ENCODE measurements at places on chromosomes 1 and 21.

- peak overlapping the region; percentile 65 for H3K4me3 ChIP-seq
- no peaks in the 10 kb centered on the region for H3K36me3 ChIP-seq
- H3K27me3 ChIP-seq = no peaks in the 10 kb centered on the region
- no peak for DNase-seq
- H3K4me1 ChIP-seq = peaks cover 82% of the 10 kb centered on the region
- peak overlapping the region; percentile 95 for H3K27ac ChIP-seq
Observed at GRCh38 chr1:17207540-17207939, 2.6 kb downstream of the PADI1 start.

GRCh38 chr1:69567652-69568420 lies at the start of gene LRRC7:
TSS of gene LRRC7 (plus strand) at chr1:69567922. CDS start at chr1:69568640, 718 bp downstream.
- H3K27ac ChIP-seq = no peak within 1 kb of the TSS
- H3K27me3 ChIP-seq = peaks cover 8% of the 10 kb centered on the region
- H3K4me1 ChIP-seq = no peaks in the 10 kb centered on the region
- peak within 1 kb of the TSS; percentile 50 for H3K4me3 ChIP-seq
- no peaks in the 10 kb centered on the region for H3K36me3 ChIP-seq

GRCh38 chr1:203038891-203039608 lies 12.8 kb downstream of the PPFIA4 start:
- DNase-seq = peak; percentile 44
- no peaks in the 10 kb centered on the region for H3K4me1 ChIP-seq
- H3K27me3 ChIP-seq = peaks cover 5% of the 10 kb centered on the region
- H3K4me3 ChIP-seq = no peak overlapping the region
- H3K36me3 ChIP-seq = no peaks in the 10 kb centered on the region

DNA sequence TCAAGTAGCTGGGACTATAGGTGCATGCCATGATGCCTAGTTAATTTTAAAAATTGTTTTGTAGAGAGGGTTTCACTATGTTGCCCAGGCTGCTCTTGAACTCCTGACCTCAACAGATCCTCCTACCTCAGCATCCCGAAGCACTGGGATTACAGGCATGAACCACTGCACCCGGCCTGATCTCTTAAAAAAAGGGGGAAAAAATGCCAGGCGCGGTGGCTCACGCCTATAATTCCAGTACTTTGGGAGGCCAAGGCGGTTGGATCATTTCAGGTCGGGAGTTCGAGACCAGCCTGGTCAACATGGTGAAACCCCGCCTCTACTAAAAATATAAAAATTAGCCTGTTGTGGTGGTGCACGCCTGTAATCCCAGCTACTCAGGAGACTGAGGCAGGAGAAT lies 13.2 kb downstream of the AVPR1B start:
- no peaks in the 10 kb centered on the region for H3K4me1 ChIP-seq
- no peak for DNase-seq
- H3K4me3 ChIP-seq = no peak overlapping the region
- H3K27ac ChIP-seq = no peak overlapping the region
- H3K36me3 ChIP-seq = no peaks in the 10 kb centered on the region
- H3K27me3 ChIP-seq = no peaks in the 10 kb centered on the region

- peaks cover 67% of the 10 kb centered on the region for H3K4me1 ChIP-seq
- H3K36me3 ChIP-seq = no peaks in the 10 kb centered on the region
- H3K4me3 ChIP-seq = no peak overlapping the region
- peak; percentile 95 for DNase-seq
Observed at GRCh38 chr1:208108213-208108608, 136.0 kb downstream of the PLXNA2 start.

- no peak for DNase-seq
- H3K27ac ChIP-seq = no peak overlapping the region
- H3K27me3 ChIP-seq = no peaks in the 10 kb centered on the region
- H3K4me1 ChIP-seq = no peaks in the 10 kb centered on the region
- no peaks in the 10 kb centered on the region for H3K36me3 ChIP-seq
Observed at GRCh38 chr1:66396212-66396890, 137.6 kb upstream of the SGIP1 start.
